ENCODE measurements at places on chromosomes 3 and 15.

DNA sequence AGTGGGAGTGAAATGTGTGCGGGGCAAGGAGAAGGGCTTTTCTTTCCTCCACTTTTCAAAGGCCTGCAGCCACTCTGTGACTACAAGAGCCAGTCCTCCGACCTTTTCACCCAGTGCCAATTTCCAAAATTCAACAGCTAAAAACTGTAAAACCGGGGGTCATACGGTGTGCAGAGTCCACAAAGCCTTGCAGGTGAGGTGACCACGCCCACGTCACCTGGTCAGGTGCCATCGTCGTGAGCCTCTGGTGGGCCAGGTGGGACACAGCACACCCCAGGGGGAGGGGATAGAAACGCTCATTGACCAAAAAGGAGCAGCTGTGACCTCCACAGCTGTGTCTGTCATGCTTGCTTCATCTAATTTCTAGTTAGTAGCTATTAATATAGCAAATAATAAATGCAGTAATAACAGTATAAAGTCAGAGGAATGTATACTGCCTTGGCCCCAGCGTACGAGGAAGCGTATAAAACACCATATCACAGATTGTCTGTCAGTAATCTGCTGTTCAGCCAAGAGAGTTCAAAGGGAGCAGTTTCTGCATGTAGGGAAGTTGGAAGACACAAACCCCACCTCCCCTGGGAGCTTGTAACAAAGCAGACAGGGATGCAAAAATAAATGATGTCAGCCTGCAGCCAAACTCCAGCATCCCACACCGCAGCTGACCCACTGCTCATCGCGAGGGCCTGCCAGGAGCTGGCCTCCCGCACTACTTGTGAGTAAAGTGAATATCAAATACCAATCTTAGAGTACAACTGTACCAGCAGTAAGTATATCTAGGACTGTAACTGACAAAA, 86.7 kb downstream of the VGLL4 start:
- no peak for DNase-seq

- no peak for DNase-seq
These were observed 49.1 kb downstream of the OXNAD1 start for GRCh38 chr3:16313886-16314645.

DNA sequence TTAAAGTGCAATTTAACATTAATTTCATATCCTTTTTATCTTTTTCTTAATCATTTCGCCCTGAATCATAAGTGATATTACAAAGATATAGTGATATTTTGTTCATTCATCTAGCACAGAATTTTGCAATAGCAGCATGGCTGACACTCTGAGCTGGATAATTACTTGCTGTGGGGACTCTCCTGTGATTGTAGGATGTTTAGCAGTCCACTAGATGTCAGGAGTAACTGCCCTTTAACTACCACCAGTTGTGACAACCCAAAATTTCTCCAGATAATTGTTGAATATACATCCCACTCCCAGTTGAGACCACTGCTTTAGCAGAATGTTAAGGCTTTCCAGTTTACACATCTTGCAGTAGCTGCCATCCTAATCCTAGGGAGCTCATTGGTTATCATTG, 196.8 kb upstream of the MBNL1 start:
- DNase-seq, result no peak

DNA sequence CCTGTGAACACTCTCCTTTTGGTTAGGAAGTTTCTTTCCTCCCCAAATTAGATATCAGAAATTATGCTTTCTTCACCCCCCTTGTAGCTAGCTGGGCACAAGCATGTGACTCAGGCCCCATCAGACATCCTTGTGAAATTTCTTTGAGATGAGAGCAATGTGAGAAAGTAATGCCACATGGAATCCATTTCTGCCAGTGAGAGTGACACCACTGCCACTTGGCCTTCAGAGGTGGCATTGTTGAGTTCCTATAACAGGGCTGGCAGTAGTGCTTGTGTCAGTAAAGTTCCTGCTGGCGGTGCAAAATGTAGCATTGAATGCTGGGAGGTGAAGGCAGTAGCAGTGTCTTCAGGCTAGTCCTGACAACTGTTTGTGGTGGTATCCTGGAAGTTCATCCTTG, 80.7 kb upstream of the ZNF280D start:
- no peak for DNase-seq

DNA sequence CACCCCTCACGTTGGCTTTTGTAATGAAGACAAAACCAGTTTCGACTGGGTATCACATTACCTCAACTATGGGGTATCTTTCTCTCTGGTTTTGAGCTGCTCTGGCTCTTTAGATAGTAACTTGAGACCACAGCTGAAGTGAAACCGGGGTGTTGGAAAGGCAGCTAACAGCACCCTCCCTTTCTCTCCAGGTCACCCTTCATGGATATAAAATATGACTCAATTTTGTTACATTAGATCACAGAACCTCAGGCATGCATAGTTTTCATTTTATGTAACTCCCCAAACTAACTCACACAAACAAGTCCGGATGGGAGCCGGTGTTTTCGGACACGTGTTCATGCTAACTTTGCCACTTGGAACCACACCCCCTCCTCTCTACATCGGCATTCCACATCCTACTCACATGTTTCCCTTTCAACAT, 90.7 kb downstream of the NR2F2 start:
- no peak for DNase-seq

Measured in progenitor cell of endocrine pancreas (in vitro differentiated cells).